ENCODE measurements at places on chromosomes 12 and 14.

- DNase-seq = no peak
These were observed 103.9 kb downstream of the TGFB3 start for GRCh38 chr14:75877884-75878283.

GRCh38 chr12:8911606-8912268, 2.6 kb upstream of the PHC1 start:
- no peak for DNase-seq

DNA sequence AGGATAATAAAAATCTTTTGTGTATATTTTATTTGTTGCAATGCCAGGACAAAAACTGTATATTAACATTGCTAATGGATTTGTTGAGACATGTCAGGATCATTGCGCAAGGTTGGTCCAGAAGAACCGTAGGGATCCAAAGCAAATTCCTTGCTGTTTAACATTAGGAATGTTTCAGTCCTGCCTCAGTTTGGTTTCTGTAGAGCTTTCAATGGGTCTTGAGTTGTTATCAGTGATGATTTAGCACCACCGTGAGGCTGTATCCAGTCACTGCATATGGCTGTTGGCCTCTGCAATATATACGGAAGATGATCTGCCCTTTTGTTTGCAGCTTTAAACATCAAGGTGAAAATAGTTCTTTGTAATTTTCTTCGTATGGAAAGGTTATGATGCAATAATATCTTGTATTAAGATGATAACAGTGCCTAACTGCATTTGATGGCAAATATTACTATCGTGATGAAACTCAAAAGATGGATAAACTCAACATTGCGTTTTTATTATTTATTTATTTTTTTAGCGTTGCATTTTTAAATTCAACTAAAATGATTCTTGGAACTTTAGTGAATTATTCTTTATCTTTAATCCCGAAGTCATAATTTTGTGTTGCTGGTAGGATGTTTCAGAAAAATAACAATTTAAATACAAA, 231.2 kb downstream of the AKAP6 start:
- DNase-seq = peak; percentile 1

- no peak for DNase-seq
These were observed 349.4 kb downstream of the NELL2 start for GRCh38 chr12:44526655-44527182.

DNA sequence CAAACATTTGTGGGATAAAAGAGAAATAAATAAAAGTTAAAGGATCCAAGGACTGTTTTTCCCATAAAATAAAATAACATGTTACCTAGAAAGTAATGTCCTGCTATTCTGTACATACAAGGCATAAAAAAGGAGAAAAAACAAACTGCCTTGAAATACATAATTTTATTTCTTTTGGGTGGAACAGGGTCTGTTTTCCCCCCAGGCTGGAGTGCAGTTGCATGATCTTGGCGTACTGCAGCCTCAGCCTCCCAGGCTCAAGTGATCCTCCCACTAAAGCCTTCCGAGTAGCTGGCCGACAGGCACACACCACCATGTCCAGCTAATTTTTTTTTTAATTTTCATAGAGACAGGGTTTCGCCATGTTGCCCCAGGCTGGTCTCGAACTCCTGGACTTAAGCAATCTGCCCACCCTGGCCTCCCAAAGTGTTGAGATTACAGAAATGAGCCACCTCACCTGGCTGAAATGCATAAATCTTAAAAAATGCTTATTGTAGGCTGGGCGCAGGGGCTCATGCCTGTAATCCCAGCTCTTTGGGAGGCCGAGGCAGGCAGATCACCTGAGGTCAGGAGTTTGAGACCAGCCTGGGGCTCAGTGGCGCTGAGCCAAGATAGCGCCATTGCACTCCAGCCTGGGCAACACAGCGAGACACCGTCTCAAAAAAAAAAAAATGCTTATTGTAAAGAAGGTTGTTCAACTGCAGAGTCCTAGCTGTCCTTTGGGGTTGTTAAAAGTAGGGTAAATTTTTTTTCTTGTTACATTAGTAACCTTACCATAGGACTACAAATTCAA, 4.1 kb upstream of the TUBA1C start:
- DNase-seq = no peak

All from stimulated activated CD4-positive, alpha-beta T cell treated with anti-CD3 and anti-CD28 coated beads, Interleukin-1b, Interleukin-23, amount 100 ng/mL, for 4 hours (primary cell).